ENCODE measurements at places on chromosomes 11 and 22.
A peak's percentile ranks its signal among the peaks of the same experiment; 100 is the strongest.

GRCh38 chr22:44217346-44217745, 36.6 kb downstream of the PARVG start:
- no peaks in the 10 kb centered on the region for H3K4me1 ChIP-seq
- H3K4me3 ChIP-seq: no peak overlapping the region
- no peaks in the 10 kb centered on the region for H3K27me3 ChIP-seq

- no peak overlapping the region for H3K4me3 ChIP-seq
- peaks cover 4% of the 10 kb centered on the region for H3K4me1 ChIP-seq
- H3K27me3 ChIP-seq: no peaks in the 10 kb centered on the region
- no peak overlapping the region for H3K27ac ChIP-seq
- peaks cover 4% of the 10 kb centered on the region for H3K36me3 ChIP-seq
- no peak for DNase-seq
Observed at GRCh38 chr22:24409707-24410106, 17.7 kb upstream of the ADORA2A start.

GRCh38 chr11:20010156-20010850, 150.0 kb downstream of the DBX1 start:
- DNase-seq: no peak
- no peak overlapping the region for H3K27ac ChIP-seq
- no peaks in the 10 kb centered on the region for H3K27me3 ChIP-seq
- no peak overlapping the region for H3K4me3 ChIP-seq
- no peaks in the 10 kb centered on the region for H3K36me3 ChIP-seq

- H3K27me3 ChIP-seq: no peaks in the 10 kb centered on the region
- DNase-seq: no peak
- H3K4me1 ChIP-seq: no peaks in the 10 kb centered on the region
- no peak overlapping the region for H3K4me3 ChIP-seq
- H3K36me3 ChIP-seq: no peaks in the 10 kb centered on the region
- no peak overlapping the region for H3K27ac ChIP-seq
Observed at GRCh38 chr11:115207166-115207591, 297.0 kb downstream of the CADM1 start.

DNA sequence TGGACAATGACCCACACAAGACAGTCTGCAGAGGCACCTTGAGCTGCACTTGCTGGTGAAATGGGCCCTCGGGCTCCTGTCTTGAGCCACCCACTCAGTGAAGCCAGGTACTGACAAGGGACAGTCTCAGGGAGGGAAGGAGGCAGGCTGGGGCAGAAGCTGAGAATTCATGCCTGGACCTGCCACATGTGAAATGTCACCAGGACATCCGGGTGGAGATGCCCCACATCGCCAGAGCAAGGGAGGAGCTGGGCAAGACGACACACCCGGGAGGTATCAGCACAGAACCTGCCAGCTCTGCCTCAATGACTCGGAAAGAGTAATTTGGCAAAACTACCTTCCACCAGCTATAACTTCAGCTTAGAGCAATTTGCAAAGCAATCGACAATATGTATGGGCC, 23.5 kb downstream of the CPT1A start:
- no peak for DNase-seq
- H3K4me3 ChIP-seq: no peak overlapping the region
- no peaks in the 10 kb centered on the region for H3K27me3 ChIP-seq
- peaks cover 10% of the 10 kb centered on the region for H3K4me1 ChIP-seq
- H3K36me3 ChIP-seq: peaks cover 41% of the 10 kb centered on the region

- DNase-seq: no peak
- no peak overlapping the region for H3K4me3 ChIP-seq
- H3K27ac ChIP-seq: peak overlapping the region; percentile 88
- H3K27me3 ChIP-seq: no peaks in the 10 kb centered on the region
- H3K36me3 ChIP-seq: peaks cover 4% of the 10 kb centered on the region
Observed at GRCh38 chr22:30306627-30307011, 17.3 kb upstream of the CASTOR1 start.

- H3K36me3 ChIP-seq: no peaks in the 10 kb centered on the region
- no peaks in the 10 kb centered on the region for H3K4me1 ChIP-seq
- H3K27me3 ChIP-seq: no peaks in the 10 kb centered on the region
- no peak for DNase-seq
Observed at GRCh38 chr11:132976115-132976514, 556.2 kb downstream of the OPCML start.

GRCh38 chr11:14144934-14145333, 182.4 kb downstream of the SPON1 start:
- no peak for DNase-seq
- no peaks in the 10 kb centered on the region for H3K4me1 ChIP-seq
- H3K27me3 ChIP-seq: no peaks in the 10 kb centered on the region
- no peak overlapping the region for H3K4me3 ChIP-seq

GRCh38 chr22:36253523-36254490, 874 bp downstream of the APOL1 start:
- H3K36me3 ChIP-seq: no peaks in the 10 kb centered on the region
- H3K27me3 ChIP-seq: no peaks in the 10 kb centered on the region
- no peak for DNase-seq
- H3K27ac ChIP-seq: peak overlapping the region; percentile 82

DNA sequence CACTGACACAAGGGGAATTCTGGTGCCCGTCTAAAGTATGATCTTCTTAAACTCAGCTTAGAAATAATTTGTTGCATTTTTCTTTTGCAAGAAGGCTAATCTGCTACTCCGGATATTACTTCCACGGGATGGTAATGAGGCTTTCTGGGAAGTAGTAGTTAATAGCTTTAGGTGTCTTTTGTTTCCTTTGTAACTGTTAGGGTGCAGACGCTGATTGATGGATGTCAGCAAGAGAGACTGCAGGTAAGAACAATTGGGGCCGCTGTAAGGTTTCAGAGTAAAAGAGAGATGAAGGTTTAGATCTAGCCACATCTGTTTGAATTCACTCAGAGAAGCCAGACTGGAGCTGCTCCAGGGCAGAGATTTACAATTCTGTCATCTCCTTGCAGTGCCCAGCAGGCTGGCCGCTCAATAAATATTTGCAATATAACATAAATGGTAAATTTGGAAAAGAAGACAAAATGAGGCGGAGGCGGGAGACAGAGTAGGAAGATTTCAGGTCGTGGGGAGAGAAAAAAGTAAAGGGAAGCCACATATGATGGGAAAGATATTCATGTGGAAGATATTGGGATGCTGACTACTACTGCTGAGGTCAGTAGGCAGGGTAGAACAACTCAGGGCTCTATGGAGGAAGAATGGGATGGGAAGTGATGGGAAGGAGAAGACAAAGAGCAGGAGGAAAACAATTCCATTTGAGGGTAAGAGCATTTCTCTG, 320.5 kb downstream of the AASDHPPT start:
- no peaks in the 10 kb centered on the region for H3K27me3 ChIP-seq
- no peaks in the 10 kb centered on the region for H3K4me1 ChIP-seq
- no peak for DNase-seq

- peak overlapping the region; percentile 79 for H3K27ac ChIP-seq
- H3K36me3 ChIP-seq: no peaks in the 10 kb centered on the region
- DNase-seq: no peak
- H3K4me1 ChIP-seq: peaks cover 56% of the 10 kb centered on the region
- no peak overlapping the region for H3K4me3 ChIP-seq
- no peaks in the 10 kb centered on the region for H3K27me3 ChIP-seq
Observed at GRCh38 chr11:128497061-128497775, 90.1 kb downstream of the ETS1 start.

DNA sequence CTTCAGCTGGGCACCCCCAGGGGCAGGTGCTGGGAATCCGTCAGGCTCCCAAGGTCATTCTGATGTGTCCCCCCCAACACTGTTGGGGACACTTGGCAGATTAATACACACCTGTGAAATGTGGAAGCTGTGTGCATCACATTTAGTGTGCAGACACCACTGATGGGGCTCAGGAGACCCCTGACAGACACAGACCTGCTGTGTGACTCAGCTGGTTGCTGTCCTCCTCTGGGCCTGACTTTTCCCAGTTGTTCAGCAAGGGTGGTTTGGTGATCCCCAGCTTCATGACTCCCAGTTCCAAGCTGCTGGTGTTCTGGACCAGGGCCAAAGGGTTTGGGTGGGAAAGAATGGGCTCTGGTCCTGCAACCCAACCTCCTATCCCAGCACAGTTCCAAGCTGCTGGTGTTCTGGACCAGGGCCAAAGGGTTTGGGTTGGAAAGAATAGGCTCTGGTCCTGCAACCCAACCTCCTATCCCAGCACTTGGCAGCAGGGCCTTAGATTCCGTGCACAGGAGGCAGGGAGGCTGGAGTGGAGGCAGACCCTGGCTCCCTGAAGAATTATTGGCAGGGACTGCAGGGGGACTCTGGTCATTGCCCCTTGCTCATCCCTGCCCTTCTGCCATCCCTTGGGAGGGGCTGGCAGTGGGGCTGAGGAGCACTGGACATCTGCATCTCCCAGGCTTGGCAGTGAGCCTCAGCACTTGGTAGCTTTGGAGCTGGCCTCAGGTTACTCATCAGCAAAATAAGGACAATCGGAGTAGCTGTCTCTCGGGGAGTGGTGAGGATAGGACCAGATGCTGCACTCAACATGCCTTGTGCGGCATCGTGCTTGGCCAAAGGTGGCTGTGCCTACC, 8.4 kb upstream of the OMP start:
- H3K27me3 ChIP-seq: no peaks in the 10 kb centered on the region
- H3K27ac ChIP-seq: no peak overlapping the region
- no peak overlapping the region for H3K4me3 ChIP-seq
- H3K4me1 ChIP-seq: peaks cover 24% of the 10 kb centered on the region
- no peak for DNase-seq

GRCh38 chr11:61418136-61418535, 11.6 kb downstream of the CPSF7 start:
- no peak for DNase-seq
- no peak overlapping the region for H3K27ac ChIP-seq
- H3K27me3 ChIP-seq: no peaks in the 10 kb centered on the region
- peaks cover 100% of the 10 kb centered on the region for H3K36me3 ChIP-seq
- no peak overlapping the region for H3K4me3 ChIP-seq
